ENCODE measurements at places on chromosomes 2 and 18. TPM values are rescaled to one million over a fixed set of nuclear protein-coding genes. Genes with fewer than 3 reads are reported as not detected.

DNA sequence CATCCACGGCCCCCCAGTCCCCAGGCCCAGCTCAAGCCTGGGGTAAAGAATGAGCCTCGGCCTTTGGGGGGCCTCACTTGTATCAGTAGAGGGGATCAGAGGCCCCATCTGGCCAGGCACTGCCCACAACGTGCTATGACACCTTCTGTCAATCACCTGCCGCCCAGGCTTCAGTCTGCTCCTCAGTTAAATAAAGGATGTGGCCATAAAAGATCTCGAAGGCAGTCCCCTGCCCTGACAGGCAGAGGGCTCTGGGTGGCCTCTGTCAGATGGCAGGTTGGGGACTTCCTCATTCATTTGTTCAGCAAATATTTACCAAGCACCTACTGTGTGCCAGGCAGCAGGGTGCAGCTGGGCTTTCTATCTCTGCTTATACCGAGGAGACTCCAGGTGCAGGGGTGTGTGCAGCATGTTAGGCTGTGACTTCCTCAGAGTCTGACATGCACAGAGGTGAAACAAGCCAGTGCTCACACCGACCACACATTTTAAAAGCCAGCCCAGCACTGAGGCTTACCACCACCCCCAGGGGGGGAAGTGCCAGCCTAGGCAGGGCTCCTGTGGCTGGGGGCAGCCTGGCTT, 166.4 kb downstream of the GALNT1 start:
- no peak overlapping the region for H3K4me3 ChIP-seq
- no peaks in the 10 kb centered on the region for H3K27me3 ChIP-seq
- DNase-seq: no peak
- no peaks in the 10 kb centered on the region for H3K36me3 ChIP-seq
- H3K27ac ChIP-seq: no peak overlapping the region

DNA sequence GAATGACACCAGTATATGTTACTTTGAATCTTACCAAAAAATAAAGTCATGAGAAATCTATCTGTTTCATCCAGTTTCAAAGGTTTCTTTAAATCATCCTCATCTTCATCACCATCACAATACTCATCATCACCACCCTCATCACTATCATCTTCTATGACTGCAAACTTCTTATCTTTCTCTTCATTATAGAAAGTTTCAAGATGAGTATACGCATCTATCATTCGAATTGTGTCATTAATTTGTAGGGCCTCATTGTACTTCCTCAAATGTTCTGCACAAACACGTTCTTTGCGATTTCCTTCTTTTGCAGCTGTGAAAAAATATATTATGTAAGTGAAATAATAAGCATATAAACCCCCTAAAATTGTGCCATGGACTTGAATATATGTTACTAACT, 34.1 kb upstream of the FAP start:
- no peak overlapping the region for H3K27ac ChIP-seq
- no peak for DNase-seq
- no peak overlapping the region for H3K4me3 ChIP-seq
- peaks cover 17% of the 10 kb centered on the region for H3K36me3 ChIP-seq
- H3K27me3 ChIP-seq: no peaks in the 10 kb centered on the region

DNA sequence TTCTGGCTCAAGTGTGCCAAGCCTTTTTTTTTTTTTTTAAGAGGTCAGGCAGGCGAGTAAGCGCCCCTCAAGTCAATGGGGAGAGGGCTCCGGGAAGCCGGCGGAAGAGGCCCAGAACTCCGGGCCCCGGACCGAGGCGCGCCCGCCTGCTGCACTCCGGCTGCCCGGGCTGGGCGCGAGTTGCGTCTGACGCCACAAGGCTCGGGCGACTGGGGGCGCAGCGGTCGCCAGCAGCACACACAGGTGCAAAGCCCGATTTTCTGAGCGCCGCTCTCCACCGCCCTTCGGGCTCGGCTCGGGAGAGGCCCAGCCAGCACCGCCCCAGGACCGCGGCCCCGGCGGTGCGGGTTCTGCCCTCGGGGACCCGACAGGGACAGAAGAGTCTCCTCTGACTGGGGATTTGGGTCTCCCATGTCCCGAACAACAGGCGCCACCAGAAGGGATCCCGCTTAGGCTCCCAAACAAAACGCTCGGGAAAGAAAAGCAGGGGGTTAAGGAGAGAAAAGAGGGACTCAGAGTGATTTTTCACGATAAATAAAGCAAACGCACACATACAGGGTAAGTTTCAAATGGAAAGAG, 787 bp downstream of the ERBB4 start:
- no peaks in the 10 kb centered on the region for H3K27me3 ChIP-seq
- no peaks in the 10 kb centered on the region for H3K36me3 ChIP-seq
- peak overlapping the region; percentile 63 for H3K4me3 ChIP-seq
- H3K4me1 ChIP-seq: peaks cover 36% of the 10 kb centered on the region
- H3K27ac ChIP-seq: peak overlapping the region; percentile 81

GTF3C2 gene
- total RNA-seq: 19.1 TPM

ASB18 gene
- total RNA-seq: 7.6 TPM
